ENCODE measurements at places on chromosomes 7 and 10.

- DNase-seq = no peak
These were observed 91.0 kb upstream of the LANCL2 start for GRCh38 chr7:55274156-55274555.

DNA sequence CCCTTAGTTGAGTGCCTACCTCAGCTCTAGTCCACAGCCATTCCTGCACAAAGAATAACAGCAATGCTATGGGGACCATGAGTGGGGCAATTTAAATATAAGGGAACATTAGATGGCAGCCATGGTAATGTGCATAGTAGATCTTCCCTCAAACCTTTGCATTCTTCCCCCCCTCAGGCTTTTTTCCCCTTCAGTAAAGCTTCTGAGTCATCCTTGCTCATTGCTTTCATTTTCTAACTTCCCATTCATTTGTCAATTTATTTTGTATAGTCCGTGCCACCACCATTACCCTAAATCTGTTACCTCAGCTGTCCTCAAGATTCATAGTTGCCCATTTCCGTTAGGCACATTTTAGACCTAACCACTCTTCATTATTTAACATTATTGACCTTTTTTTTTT lies 10.7 kb downstream of the HECTD2 start:
- DNase-seq = no peak

DNA sequence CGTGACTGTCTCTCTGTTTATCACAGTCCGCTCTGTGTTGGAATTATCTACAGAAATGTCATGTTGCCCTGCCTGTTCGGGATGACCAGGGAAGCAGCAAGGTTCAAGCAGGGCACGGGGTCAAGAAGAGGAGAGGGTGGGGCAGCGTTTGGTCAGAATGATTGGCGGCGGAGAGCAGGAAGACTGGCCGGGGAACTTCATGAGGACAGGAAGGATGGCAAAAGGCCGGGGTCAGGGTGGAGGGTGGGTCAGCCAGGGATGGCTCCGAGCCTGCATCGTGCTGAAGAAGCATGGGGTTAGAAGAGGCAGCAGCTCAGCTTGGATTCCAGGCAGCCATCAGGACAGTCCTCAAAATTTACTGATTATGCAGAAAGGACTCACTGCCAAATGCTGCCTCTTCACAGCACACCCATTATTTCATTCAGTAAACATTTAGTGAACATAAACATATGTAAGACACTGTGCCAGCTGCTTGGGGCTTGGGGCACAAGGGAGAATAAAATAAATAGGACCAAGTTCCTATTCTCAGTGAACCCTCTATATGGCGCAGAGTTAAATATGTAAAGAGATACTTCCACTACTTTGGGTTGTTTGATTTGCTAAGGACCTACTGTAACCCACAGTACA lies 42.8 kb downstream of the WNT2 start:
- DNase-seq = no peak

DNA sequence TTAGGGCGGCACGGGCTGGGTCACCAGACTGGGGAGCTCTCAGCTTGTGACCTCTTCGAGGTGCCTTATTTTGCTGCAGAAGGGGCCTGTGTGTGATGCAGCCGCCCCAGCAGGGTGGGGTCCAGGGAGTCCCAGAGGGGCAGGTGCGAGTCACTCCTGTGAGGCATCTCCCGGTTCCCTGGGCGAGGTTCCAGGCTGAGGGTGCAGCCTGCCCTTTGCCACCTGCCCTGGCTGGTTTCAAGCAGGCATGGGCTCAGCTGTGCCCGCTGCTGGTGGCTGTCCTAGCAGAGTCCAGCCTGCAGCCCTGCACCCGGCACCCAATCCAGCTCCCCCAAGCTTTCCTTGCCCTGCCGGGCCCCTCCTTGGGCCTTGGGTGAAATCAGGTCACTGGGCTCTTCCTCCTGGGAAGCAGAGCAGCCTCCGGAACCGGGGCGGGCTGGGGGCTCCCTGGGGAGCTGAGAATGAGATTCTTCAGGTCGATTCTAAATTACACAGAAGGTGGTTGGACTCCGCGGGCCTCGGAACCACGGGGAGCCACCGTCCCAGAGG lies 64.8 kb downstream of the PWWP2B start:
- DNase-seq = no peak

- no peak for DNase-seq
These were observed 93.4 kb downstream of the SEMA3C start for GRCh38 chr7:80825499-80825898.

GRCh38 chr7:107696330-107696946 lies 35.8 kb downstream of the SLC26A4 start:
- DNase-seq = no peak

- peak; percentile 22 for DNase-seq
These were observed 636 bp downstream of the PDCD4 start for GRCh38 chr10:110872145-110872983.

GRCh38 chr7:20737840-20738448 lies 48.7 kb downstream of the SP8 start:
- DNase-seq = no peak

DNA sequence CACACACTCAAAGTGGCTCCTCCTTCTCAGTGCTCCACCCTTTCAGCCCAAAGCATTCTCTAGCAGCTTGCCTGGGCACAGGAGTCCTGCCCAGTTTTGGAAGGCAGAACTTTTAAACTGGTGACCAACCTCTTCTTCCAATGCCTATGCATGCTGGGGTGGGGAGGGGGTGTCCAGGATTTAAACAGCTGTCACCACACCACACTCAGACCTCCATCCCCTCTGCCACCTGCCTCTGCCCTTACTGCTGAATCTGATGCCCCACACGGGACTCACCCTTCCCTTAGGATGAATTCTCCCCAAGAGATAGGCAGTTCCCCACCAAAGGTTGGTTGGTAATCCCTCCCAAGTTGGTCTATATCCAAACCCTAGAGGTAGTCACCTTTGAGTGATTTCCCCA lies 50.2 kb downstream of the FRMPD2 start:
- no peak for DNase-seq

DNA sequence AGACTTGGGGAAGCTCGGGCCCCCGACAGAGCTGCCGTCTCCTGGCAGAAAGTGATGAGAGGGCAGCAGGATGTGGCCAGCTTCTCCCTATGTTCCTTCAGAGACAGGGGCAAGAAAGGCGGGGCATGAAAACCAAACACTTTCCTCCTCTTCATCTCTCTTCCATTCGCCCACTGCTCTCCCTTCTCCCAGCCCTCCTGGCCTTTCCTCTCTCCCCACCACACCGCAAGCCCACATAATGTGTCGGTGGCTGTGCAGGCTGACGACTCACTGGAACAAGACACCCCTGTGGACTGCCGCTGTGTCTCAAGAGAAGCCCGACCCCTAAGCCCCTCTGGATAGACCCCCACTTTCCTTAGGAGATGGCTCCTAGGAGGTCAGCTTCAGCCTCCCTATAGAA lies 59.3 kb upstream of the LRRC4 start:
- DNase-seq = no peak

DNA sequence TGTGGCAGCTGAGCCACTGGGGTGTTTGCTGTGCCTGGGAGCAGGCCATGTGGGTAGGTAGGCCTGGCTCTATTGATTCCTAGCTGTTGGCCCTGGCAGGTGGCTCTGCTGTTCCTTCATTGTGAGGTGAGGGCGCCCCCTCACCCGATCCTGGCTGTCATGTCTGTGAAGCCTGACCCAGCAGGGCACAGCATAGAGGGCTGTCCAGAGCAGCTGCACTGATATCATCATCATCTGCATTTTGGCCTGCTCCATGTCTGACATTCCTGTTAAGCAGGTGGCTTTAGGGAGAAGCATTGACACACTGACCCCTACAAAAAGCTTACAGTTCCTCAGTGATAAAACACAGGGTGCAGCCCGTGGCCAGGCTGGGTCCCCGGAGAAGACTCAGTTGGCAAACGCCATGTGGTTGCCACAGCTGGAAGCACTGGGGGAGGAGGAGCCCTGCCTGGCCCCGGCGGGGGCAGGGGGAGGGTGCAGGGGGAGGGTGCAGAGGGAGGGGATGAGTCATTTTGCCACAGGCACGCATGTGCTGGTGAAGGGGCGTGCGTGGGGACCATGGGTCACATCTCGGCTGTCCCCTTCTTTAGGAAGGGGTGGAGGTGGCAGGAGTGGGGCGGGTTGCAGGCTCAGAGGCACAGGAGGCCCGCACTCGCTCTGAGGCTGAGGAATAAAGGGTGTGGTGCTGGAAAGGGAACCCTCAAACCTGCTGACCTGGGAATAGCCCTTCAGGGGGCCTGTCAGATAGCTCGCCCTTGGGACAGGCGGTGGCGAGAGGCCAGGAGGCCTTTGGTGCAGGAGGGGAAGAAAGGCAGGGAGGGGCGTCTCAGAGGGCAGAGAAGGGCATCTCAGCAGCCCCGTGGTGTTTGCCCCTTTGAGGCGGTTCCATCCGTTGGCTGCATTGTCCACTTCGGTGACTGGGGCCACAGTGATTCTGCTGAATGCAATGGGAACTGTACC lies 31.6 kb downstream of the IKZF1 start:
- no peak for DNase-seq

- DNase-seq = peak; percentile 85
These were observed 846 bp upstream of the ZNF775 start for GRCh38 chr7:150378115-150378852.

GRCh38 chr7:162632-163297 lies 29.6 kb upstream of the FAM20C start:
- DNase-seq = no peak

- DNase-seq = peak; percentile 72
These were observed at the start of gene SEMA3C for GRCh38 chr7:80918909-80919721. Gene SEMA3C (minus strand): TSS chr7:80919051. CDS start chr7:80916781, 2,270 bp downstream.

DNA sequence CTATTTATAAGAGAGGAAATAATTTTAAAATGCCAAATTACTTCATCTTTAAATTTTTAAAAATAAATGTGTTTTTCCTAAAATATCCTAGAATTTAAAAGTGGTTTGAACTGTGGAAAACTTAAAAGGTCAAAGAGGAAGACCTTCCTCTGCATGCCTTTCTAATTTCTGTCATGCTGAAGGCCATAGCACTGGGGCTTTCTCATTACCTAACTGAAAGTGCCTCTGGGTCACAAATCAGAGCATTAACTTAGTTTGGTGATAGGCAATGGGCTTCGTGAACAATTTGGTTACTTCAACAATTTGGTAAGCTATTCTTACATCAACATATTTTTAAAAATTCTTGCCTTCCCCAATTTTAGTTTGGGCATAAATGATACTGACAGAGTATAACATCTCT lies 100.2 kb upstream of the SAMD8 start:
- DNase-seq = no peak

DNA sequence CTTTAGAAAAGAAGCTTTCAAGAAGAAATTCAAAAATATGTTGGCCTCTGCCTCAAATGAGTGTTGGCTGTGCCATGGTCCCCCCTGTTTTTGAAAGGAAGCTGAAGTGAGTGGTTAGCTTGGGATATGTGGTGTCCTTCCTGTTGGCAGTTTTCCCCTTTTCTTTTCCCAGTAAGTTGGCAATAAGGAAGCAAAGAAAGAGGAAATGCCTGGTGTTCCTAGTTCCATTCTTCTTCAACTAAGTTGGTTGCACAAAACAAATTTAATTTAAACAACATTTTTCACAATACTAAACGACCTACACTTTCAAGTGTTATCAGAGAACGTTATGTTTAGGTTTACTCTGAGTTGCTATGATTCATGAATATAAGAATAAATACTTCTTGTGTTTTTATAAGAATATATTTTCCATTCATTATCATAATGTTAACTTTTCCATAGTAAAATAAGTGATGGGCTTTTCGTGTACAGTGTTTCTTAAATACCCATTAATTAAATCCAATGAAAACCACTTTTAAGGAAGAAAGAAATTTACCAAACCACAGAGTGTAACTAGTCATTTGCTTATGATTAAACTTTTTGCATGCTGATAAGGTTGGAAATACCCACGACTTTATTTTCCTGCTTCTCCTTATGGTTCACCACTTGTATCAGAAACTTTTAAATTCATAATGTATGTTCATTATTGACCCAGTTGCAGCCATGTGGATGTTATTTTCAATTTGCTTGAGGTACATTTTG lies 7.7 kb downstream of the HDAC9 start:
- DNase-seq = no peak

- DNase-seq = no peak
These were observed 283.7 kb downstream of the ZEB1 start for GRCh38 chr10:31602541-31603234.

DNA sequence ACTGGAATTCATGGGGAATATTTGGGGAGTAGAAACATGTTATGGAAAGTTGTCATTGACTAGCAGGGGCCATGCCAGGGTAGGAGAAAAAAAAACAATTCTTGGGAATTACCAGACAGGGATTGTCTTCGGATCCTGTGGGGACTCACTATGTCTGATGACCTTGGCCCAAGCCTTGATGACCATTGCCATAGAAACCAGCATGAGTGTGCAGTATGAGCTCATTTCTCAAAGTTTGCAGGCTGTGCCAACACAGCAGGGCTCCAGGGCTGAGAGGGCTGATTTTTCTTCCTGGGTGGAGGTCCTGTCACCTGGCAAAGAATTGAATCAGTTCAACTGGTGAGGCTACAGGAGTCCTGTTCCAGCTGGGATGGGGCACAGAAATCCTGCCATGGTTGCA lies 198.3 kb downstream of the ADRA2A start:
- DNase-seq = no peak

- no peak for DNase-seq
These were observed 68.1 kb upstream of the PDGFA start for GRCh38 chr7:587767-588166.

DNA sequence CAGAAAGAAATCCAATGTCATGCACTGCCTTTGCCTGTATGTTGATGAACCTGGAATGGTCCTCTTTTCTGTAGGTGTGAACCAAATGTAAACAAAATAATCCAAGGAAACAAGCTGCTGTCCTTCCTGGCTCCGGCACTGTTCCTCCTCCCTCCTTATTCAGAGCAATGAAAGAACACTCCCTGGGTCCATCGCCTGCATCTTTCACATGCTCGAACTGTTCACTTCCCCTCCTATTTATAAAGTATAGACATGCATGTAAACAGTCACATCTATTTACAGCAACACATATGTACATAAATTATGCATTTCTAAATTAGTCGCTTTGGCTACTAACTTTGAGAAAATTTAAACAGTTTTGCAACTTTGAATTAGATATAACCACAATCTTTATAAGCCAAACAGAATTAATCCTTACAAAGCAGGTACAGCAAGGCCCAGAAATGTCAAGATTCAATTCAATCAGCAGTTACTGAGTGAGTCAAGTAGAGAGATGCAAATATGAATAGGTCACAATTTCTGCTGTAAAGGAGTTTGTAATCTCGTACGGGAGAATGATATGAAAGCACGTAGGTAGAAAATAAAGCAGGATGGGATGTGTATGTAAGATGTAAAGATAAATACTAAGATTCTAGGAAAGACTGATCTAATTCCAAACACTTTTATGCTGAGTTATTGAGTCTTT lies 162.6 kb downstream of the PIP4K2A start:
- no peak for DNase-seq

- no peak for DNase-seq
These were observed 7.7 kb downstream of the ASB10 start for GRCh38 chr7:151179287-151179860.

Measured in H54 (cell line).